Fibroblast of skin of scalp (primary cell): ENCODE measurements at places on chromosomes 2 and 18.

- no peak for DNase-seq
Measured at GRCh38 chr2:134679745-134680144, 39.1 kb downstream of the TMEM163 start.

GRCh38 chr2:150129921-150130575 is 357.4 kb downstream of the RND3 start:
- peak; percentile 31 for DNase-seq

- DNase-seq, result peak; percentile 18
Measured at GRCh38 chr18:49444581-49444980, 15.9 kb downstream of the DYM start.

GRCh38 chr2:64018701-64019082 is 536 bp downstream of the VPS54 start:
- peak; percentile 56 for DNase-seq

- DNase-seq, result no peak
Measured at GRCh38 chr2:60659026-60659425, 97.0 kb upstream of the PAPOLG start.

- DNase-seq, result no peak
Measured at GRCh38 chr18:61308004-61308403, 25.2 kb upstream of the CDH20 start.
